ENCODE measurements at places on chromosomes 3 and 15.

DNA sequence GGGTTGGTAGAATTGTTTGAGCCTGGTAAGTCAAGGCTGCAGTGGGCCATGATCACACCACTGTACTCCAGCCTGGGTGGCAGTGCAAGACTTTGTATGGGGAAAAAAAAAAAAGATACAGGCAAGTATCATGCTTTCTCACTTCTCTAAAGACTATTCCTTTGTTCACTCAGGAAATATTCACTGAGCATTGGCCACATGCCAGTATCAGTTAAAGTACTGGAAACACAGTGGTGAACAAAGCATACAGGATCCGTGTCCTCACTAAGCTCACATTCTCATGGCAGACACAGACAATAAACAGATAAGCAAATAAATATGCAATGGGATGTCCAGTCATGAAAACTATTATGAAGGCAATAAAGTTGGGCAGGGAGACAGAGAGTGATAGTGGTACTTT lies 5.1 kb upstream of the MTHFS start:
- no peak for DNase-seq

DNA sequence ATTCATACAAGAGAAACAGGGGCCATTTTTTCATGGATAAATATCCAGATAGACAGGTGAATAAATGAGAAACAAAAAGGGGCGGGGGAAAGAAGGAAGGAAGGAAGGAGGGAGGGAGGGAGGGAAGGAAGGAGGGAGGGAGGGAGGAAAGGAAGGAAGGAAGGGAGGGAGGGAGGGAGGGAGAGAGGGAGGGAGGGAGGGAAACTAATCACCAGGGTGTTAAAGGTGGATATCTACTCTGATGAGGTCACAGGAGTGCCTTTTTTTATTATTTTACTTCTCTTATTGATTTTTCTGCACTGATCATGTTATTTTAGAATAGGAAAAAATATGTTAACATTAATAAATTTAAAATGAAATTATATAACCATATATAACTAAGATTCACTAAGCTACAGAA lies 10.4 kb upstream of the VEPH1 start:
- no peak for DNase-seq

- DNase-seq, result no peak
Observed at GRCh38 chr3:185687271-185687878, 101.3 kb downstream of the SENP2 start.

GRCh38 chr3:187276397-187277128 lies 15.0 kb downstream of the MASP1 start:
- DNase-seq, result no peak

Data from LHCN-M2 (cell line).